Immature natural killer cell (primary cell): ENCODE measurements at places on chromosomes 2 and 18. TPM values are rescaled to one million over a fixed set of nuclear protein-coding genes. Genes with fewer than 3 reads are reported as not detected.

PPP1R1C gene
- not detected for polyA plus RNA-seq

DNA sequence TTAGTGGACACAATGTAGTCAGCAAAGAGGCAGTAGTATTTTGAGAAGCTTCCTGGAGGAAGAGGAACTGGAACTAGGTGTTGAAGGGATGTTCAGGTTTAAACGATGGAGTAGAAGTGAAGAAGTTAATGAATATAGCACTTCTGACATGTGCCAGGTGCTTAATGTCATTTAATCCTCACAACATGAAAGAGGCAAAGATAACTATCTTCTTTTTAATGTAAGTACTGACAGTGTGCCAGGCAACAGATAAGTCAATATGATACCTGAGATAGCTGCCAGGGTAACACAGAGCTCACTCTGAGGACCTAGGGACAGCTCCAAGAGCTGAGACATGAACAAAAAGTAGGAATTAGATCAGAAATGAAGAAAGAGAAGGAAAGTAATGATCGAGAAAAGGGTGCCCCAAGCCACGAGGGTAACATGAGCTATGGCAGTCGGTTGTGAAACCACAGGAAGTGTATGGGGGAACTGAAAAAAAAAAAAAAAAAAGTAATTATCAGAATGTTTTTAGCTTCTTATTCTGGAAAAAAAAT is 140.7 kb downstream of the RNF144A start:
- DNase-seq: peak; percentile 30

GRCh38 chr2:26172871-26173775 is at the start of gene GAREM2:
GAREM2 (plus strand) TSS chr2:26173088; CDS start chr2:26173221, 133 bp downstream.
- DNase-seq: no peak

- DNase-seq: no peak
These were observed 12.7 kb downstream of the KDM3A start for GRCh38 chr2:86453836-86454235.

GRCh38 chr2:27566628-27567027 is 16.2 kb upstream of the ZNF512 start:
- DNase-seq: no peak

DNA sequence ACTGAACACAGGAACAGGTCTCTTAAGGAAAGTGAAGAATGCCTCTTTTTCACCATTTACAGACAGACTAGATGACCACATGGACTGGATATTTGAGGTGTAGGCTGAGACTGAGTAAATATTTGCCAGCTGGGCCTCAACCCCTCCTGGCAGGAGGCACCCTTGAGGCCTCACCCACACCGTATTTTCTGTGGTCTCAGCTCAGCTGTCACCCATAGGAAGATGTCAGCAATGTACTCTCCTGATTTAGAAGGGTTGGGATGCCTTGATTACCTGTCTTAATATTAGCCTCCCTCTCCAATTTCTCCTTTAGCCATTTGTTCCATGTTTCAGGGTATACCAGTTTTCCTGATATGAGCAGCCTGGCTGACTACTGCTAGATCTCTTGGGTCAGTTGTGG is 20.3 kb downstream of the ADCYAP1 start:
- DNase-seq: no peak

DNA sequence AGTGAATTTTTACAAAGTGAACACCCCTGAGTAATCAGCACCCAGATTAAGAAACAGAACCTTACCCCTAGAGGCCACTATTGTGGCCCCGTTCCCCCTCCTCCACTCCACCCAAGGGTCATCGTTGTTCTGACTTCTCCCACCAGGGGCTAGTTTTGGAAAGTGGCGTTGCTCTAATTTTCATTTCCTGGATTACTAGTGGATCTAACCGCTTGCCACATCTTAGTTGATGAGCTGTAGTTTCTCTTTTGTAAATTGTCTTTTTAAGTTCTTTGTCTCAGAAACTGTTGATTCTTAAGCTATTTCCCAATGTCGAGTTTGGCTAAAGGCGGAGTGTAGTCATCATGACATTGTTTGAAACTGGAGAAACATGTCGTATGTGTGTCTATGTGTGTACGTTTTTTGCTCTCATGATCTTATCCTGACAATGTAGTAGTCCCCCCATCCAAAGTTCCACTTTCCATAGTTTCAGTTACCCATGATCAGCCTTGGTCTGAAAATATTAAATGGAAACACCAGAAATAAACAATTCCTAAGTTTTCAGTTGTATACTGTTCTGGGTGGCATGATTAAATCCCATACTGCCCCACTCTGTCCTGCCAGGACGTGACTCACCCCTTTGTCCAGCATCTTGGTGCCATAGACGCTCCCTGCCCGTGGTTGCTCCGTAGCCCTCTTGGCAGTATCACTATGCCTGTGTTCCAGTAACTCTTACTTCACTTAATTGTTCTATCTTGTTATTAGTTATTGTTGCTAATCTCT is 71.0 kb upstream of the SP3 start:
- no peak for DNase-seq

DNA sequence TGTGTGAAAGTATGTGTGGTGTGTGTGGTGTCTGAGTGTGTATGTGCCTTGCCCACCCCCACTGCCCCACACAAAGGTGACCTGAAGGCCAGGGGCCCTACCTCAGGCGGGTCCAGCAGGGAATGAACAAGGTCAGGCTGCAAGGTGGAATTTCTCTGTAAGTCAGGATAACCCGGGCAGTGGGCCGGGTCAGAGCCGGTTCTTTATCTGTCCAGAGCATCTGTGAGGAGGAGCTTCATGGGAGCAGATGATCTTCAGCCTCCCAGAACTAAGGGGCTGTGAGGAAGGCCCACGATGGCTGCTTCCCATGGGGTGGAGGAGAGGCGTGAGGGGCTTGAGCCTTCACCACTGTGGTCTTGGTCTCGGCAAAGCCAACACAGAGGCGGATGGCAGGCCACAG is 150.3 kb downstream of the TFCP2L1 start:
- DNase-seq: no peak

DNA sequence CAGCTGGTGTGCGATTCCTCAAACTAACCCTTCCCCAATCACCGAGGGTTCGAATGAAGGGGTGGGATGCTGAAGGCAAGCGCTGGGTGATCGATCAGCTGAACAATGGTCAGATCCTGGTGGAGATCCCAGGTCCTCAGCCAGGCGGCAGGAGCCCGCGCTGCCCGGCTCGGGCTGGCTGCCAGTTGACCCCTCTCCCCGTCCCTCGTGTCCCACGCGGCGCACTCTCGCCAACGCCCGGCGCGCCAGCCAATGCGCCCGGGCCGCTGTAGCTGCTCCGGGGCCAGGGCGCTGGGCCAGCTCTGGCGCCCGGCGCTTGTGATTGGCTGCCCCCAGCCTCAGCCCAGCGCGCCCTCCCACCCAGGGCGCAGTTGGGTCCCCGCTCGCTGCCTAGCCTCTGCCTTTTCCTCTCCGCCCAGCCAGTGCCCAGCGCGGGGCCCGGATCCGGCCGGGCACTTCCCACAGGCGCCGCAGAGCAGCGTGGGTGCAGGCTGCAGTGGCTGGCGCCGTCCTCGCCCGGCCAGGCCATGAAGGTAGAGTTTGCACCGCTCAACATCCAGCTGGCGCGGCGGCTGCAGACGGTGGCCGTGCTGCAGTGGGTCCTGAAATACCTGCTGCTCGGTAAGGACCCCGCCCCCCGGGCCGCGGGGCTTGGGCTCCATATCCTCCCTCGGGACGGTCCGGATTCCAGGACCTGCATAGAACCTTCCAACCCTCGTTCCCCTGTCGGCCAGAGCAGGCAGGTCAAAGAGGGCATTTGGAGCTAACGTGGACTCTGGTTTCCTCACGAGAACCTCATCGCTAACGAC is at the start of gene MOGAT1:
TSS of gene MOGAT1 (plus strand) at position 400 of the 809 bp plus-strand sequence. CDS start at position 528, 128 bp downstream.
- DNase-seq: no peak
